ENCODE measurements at places on chromosomes 3 and 15.
A peak's percentile ranks its signal among the peaks of the same experiment; 100 is the strongest.

- ATAC-seq = no peak
Measured at GRCh38 chr3:194854659-194855390, 169.1 kb downstream of the FAM43A start.

DNA sequence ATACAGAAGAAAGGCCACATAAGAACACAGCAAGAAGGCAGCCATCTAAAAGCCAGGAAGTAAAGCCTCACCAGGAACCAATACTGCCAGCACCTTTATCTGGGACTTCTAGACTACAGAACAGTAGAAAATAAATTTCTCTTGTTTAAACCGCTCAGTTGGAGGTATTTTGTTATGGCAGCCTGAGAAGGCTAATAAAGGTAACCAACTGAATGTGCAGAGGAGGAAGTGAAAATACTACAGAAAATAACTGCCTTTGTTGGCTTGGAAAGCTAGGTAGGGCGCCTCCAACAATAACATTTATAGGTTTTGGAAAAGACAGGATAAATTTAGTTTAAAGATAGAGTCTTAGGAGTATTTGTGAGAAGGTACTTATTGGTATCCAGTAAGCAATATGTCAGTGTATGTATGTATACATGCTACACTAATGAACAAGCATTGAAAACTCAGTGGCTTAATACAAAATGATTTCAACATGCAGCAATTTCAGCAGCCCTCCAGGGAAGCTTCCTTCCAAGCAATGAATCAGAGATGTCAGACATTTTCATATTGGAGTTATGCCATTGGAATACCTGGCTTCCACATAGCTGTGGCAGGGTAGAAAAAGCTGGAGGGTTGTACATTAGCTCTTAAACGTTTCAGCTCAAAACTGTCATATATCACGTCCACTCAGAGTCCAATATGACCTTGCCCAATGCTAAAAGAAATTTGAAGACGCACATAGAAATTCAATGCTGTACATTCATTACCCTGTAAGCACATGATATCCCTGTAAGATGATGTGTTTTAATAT lies 48.9 kb downstream of the ZBBX start:
- ATAC-seq = no peak

DNA sequence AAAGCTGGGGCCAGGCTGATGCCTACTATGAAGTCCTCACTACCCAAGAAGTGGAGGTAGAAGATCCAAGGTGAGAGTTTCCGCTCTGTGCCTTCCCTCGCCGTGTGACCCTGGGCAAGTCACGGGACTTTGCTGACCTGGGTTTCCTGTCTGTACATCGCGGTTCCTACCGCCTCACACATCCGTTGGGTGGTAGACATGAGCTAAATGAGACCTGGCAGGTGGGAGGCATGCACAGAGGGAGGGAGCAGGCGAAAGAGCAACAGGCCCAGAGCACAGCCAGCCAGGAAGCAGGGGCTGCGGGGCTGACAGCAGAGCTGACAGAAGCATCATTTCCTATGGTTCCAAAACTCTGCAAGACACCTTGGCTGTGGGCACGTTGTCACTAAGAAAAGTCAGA lies 157.3 kb upstream of the BHLHE40 start:
- peak; percentile 77 for ATAC-seq

GRCh38 chr3:189839576-189839975 lies 208.4 kb downstream of the TP63 start:
- no peak for ATAC-seq

DNA sequence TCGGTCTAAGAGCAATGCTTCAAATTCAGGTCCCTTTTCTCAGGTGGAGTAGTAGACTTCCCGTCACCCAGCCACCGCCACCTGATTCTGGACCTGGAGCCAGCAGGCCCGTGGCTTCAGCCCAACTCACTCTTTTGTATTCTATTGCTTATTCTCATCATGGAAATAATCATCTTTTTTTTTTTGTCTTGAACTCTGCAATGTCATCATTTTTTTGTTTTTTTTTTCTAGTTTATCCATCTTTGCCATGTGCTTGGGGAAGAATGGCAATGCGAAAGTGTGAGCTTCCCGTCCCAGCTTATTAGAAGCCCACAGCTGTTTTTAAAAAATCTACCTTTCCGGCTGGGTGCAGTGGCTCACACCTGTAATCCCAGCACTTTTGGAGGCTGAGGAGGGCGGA lies 51.3 kb upstream of the FSTL1 start:
- ATAC-seq = no peak

GRCh38 chr3:49171119-49171774 lies at the start of gene KLHDC8B:
Gene KLHDC8B, plus strand, starts transcription at chr3:49171598. Its CDS starts 1,172 bp downstream, at chr3:49172770.
- peak; percentile 88 for ATAC-seq

DNA sequence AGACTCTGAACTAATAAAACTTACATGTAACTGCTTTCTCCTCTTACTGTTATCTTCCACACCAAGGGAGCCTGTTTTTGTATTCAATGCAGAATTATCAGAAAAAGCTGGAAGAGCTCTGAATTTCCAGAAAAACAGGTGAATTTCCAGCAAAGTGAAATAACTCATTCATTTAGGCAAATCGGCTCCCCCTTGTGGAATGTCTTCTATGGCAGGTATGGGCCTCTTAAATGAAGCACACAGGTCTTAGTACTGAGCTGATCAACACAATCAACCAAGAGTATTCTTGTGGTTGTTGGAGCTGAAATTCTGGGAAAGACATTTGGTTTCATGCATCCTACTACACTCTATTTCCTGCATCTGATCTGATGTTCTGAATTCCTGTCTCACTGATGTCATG lies 31.0 kb upstream of the PTPRG start:
- no peak for ATAC-seq

DNA sequence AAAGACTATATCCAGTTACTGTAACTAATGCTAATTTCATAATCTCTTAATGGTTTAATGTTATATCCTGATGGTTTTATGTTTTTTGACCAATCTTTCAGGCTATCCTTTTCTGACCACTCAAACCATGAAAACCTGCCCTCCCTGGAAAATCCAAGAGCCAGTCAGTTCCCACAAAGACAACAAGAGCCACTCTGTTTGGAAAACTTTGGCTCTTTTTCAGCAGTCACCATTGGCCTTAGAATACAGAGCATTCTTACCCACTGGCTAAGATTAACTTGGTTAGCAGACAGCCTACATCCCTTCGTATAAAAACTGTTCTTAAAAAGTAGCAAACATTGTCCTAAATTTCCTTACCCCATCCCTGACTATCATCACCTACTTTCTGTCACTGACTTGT lies 32.9 kb downstream of the ALCAM start:
- ATAC-seq = no peak

- ATAC-seq = no peak
Measured at GRCh38 chr3:47414666-47415587, 34.1 kb downstream of the PTPN23 start.

GRCh38 chr3:146308682-146309081 lies 57.8 kb upstream of the PLSCR4 start:
- no peak for ATAC-seq

- no peak for ATAC-seq
Measured at GRCh38 chr15:56871867-56872266, 46.6 kb upstream of the TCF12 start.

DNA sequence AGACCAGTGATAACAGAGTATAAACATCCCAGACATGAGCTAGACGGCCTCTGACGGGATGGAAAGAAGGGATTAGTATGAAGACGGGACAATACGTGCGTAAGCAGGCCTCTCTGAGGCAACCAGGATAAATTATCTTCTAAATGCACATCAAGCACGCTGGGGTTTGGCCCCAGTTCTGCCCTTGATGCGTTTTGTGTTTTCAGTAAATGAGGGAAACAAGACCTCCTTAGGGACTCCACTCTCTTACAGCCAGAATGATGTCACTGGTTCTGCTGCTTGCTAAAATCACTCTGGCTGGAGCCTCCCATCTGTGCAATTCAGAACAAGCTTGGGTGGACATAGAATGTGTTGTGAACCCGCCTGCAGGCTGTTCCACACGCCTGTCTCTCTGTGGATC lies 156.0 kb upstream of the MCTP2 start:
- no peak for ATAC-seq

- ATAC-seq = no peak
Measured at GRCh38 chr3:64799606-64800005, 111.8 kb upstream of the ADAMTS9 start.

- ATAC-seq = no peak
Measured at GRCh38 chr15:99473981-99474906, 91.5 kb upstream of the MEF2A start.

GRCh38 chr15:40511093-40511471 lies 40.3 kb downstream of the CHST14 start:
- ATAC-seq = peak; percentile 13

DNA sequence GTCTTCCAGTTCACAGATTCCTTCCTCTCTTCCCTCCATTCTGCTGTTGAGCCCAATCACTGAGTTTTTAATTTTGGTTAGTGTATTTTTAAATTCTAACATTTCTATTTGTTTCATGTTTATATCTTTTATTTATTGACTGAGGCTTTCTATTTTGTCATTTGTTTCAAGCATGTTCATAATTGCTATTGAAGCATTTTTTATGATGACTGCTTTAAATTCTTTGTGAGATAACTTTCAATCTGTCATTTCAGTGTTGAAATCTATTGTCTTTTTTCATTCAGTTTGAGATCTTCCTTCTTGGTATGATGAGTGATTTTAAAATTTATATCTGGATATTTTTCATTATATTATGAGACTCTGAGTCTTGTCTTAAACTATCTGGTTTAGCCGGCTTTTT lies 192.3 kb downstream of the RPLP1 start:
- no peak for ATAC-seq

- ATAC-seq = no peak
Measured at GRCh38 chr15:59524331-59524731, 86.3 kb downstream of the FAM81A start.

DNA sequence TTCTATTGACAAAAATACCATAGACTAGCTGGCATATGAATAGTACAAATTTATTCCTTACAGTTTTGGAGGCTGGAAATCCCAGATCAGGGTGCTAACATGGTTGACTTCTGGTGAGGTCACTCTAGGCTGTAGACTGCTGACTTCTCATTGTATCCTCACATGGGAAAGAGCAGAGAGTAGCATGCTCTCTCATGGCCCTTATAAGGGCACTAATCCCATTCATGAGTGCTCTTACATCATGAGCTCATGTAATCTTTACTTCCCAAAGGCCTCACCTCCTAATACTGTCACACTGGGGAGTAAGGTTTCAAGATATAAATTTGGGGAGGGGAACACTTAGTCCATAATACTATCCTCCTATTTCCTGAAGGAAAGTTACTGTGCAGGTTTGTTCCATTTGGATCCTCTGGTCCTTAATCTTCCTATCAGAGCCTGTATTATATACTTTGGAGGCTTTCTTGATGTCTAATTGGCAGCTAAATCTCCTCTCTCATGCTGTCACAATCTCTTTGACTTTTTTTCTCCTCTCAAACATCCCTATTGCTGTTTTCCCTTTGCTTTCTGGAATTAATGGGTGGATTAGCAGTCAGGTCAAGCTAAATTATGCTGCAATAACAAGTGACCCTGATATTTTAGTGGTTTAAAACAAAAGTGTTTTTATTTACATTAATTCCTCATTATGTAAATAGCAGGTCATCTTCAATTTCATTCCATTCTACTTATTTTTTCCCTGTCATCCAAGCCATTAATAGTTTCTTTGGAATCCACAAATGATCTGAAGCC lies 23.1 kb upstream of the LEKR1 start:
- no peak for ATAC-seq

GRCh38 chr15:90040618-90041017 lies 39.5 kb downstream of the ZNF710 start:
- no peak for ATAC-seq

- ATAC-seq = no peak
Measured at GRCh38 chr3:177519588-177519987, 322.3 kb upstream of the TBL1XR1 start.

DNA sequence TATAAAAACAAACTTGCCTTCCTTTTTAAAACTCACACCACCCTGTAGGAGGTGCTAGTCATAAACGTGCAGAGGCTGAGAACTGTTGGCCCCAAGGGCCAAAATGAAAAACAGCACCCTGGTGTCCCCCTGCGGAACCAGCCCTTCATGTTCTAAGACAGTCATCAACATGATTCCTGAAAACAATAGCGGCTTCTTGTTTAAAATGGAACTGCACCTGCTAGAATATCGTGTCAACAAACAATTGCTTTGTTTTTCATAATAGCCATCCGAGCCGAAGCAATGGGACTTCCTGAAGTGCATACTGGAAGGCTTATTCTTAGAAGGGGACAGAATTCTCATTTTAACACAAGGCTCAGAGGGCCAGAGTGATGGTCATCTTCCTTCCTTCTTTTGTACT lies 43.7 kb downstream of the MECOM start:
- ATAC-seq = no peak

GRCh38 chr15:25501828-25502446 lies 63.1 kb upstream of the UBE3A start:
- ATAC-seq = no peak

- ATAC-seq = no peak
Measured at GRCh38 chr3:126128504-126129397, 44.8 kb upstream of the SLC41A3 start.

- ATAC-seq = no peak
Measured at GRCh38 chr3:60599586-60599985, 651.7 kb downstream of the FHIT start.

GRCh38 chr3:25508901-25509300 lies 80.8 kb downstream of the RARB start:
- no peak for ATAC-seq

DNA sequence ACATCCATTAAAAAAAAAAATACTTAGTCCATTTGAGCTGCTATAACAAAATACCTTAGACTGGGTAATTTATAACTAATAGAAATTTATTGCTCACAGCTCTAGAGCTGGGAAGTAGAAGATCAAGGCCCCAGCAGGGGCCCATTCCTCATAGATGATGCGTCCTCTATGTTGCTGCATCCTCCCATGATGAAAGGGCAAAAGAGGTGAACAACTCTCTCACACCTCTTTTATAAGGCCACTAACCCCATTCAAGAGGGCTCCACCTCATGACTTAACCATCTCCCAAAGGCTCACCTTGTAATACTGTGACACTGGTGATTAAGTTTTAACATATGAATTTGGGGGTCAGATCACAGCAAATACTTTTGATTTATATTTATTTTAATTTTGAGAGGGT lies 3.0 kb upstream of the TLNRD1 start:
- no peak for ATAC-seq

- ATAC-seq = no peak
Measured at GRCh38 chr3:21531909-21532308, 219.1 kb downstream of the ZNF385D start.

DNA sequence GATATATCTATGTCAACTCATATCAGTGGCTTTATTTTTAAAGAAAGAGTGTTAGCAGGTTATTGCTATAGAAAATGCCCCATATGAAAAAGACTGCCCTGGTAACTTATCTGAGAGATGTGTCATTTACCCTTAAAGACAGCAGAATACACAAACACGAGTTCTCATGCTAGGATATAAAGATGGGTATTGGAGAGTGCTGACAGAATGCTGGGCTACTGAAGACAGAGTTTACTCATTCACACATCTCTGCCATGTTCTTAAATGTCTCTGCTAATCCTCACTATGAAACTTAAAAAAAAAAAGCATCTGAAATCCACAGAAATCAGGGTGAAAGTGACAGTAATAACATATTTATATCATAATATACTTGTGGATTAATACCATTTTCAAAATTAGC lies 126.7 kb downstream of the FOXP1 start:
- ATAC-seq = peak; percentile 52

DNA sequence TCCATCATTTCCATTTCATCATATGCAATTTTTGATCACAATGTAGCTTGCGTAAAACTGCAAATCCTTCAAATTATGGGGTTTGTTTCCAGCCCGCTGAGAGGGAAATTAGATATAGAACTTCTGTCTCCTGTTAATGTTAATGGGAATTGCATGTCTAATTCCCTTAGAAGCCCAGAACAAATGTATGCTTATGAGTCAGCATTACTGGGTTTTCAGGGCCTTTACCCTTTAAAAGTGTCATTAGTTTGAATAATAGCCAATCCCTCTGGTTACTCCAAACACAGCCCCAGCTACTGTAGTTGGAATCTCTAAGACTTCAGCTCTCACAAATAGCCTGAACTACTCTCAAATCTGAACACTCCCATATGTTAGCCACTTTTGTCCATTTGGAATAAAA lies 439.4 kb downstream of the C3orf38 start:
- ATAC-seq = no peak

Measured in activated T-helper 17 cell treated with anti-CD3 and anti-CD28 coated beads, Interleukin-2, amount 50 U/mL, for 72 hours (primary cell).